ENCODE measurements at places on chromosomes 13 and 19.

DNA sequence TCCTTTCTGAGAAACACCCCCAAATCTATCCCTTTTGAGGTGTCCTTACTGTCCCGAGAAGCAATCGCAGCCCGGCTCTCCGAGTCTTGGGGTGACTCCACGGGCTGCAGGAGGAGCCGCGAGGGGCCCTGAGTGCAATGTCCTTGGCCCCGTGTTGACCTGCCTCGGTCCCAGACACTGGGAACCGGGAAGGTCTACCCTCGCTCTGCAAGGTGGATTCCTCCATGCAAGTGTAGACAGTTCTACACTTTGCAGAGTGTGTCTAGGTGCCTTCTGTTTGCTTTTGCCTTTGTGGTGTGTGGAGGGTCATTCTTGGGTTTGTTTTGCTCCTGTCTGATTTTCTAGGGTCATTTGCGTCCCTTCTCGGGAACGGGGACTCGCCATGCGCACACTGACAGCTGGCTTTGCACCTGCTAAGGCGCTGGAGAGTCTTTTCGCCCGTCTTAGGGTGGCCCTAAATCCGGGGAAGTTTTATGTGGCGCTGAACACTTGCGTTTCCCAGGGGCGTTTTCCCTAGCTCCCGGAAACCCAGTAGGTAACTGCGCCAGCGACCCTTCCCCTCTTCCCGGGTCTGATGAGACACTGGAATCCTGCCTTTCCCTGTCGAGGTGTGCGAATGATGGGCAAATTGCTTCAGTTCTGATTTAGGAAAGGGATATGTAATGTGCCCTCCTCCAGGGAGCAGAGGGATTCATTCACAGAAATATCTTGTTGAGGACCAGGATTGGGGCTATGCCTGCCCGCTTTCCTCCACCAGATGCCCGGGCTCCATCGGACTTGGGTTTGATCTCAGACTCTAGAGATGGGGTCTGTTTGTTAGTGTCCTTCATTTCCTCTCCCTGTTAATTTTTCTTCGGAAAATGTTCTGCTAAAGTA is 755 bp downstream of the SERTM1 start:
- no peak for DNase-seq

GRCh38 chr13:110125613-110126272 is 181.2 kb downstream of the COL4A1 start:
- peak; percentile 23 for DNase-seq

DNA sequence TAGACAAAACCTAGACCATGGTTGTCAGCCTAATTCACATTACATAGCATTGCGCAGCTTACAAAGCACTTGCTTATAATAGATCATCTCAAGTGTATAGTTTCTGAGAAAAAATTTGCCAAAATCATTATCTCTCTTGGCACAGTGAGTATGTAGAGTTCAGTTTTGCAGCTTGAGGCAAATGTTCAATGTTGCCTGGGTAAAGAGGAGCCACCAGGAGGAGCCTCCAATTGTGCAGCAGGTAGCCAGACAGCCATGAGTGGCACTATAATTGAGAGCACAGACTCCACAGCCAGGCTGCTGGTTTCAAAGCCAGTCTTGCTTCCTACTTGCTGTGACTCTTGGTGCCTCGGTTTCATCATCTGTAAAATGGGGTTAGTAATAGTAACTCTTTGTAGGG is 24.0 kb upstream of the OLFM4 start:
- peak; percentile 10 for DNase-seq

DNA sequence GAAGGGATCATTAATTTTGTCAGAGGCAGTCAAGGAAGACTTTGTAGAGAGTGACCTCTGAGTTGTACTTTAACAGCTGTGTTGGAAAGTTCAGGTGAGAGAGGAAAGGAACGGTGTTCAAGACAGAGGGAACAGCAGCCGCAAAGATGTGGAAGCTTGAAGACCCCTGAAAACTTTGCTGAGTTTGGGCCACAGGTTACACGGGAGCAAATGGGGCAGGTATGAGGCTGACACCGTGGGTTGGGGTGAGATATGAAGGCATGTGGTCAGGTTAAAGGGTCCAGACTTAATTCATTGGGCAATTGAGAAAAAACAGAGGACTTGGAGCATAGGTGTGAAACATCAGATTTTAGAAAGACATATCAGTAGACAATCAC is 72.0 kb upstream of the SERP2 start:
- DNase-seq = no peak

DNA sequence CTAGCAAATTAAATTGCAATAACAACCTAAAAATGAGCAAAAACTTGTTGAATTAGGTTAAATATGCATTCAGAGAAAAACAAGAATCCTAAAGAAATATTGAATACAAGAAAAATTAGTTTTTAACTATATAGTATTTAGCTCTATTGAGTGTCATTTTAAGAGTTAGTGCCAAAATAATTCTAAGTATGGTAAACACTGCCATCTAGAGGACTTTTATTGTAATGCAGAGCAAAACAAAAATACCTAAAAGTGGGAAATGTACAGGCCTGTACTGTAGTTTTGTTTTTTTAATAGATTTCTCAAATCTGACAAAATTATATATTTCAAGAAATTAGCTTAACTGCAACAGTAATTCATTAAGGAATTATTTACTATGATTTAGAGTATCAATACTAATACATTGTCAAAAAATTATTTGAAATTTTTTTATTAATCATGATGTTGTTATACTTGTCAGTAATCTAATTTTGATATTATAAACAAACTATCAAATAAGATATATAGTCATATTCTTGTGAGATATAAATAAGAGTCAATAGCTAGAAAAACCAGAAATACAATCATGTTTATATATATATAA is 8.2 kb upstream of the PCDH9 start:
- DNase-seq = peak; percentile 42

DNA sequence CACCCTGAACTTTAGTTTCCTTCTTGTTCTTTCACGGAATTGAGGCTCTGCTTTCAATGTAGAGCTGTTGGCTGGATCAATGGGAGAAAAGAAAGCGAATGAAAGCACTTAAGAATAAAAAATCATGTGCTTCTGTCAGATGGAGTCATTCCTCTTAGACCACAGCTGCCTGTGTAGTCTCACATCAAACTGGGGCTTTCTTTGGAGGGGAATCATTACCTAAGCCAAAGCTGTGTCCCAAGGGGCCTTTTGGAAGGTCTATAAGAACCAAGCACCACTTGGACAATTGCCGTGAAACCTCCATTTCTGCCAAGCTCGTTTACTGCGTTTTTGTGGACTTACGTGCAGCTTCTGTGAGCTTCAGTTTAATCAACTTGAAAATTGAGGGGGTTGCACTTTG is 44.2 kb upstream of the RNF113B start:
- DNase-seq = no peak

- DNase-seq = no peak
These were observed 2.6 kb downstream of the VSIG10L start for GRCh38 chr19:51339313-51339686.

- DNase-seq = no peak
These were observed 682.6 kb upstream of the SGCG start for GRCh38 chr13:22497991-22498780.

DNA sequence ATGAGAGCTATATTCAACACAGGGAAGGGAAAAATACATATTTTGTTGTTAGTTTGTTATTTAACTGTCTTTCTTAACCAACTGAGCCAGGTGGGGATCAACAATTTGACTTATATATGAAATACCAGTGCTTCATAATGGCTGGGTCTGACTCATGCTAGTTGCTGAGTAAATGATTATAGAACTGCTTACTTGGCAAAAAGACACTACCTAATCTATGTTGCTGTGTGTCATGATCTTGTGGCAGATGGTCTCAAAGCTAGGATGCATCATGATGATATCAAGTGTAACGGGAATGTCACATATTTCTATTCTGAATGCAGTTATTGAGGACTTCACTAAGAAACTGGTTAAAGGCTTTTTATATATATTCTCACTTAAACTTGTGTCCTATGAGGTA is 727.4 kb upstream of the SLITRK1 start:
- DNase-seq = no peak

- no peak for DNase-seq
These were observed 325.4 kb downstream of the FOXO1 start for GRCh38 chr13:40341096-40341471.

- DNase-seq = peak; percentile 78
These were observed 5.5 kb downstream of the EPS8L1 start for GRCh38 chr19:55080968-55081769.

- DNase-seq = no peak
These were observed at the start of gene CACNG6 for GRCh38 chr19:53991224-53992113. CACNG6 (plus strand) TSS chr19:53991637; CDS start chr19:53992878, 1,241 bp downstream.

- DNase-seq = no peak
These were observed 24.0 kb downstream of the MPND start for GRCh38 chr19:4367336-4367723.
